Heart left ventricle (tissue), 16 donors: ENCODE measurements at places on chromosomes 7 and 10. TPM values are rescaled to one million over a fixed set of nuclear protein-coding genes. Genes with fewer than 3 reads are reported as not detected.
A peak's percentile ranks its signal among the peaks of the same experiment; 100 is the strongest.

DNA sequence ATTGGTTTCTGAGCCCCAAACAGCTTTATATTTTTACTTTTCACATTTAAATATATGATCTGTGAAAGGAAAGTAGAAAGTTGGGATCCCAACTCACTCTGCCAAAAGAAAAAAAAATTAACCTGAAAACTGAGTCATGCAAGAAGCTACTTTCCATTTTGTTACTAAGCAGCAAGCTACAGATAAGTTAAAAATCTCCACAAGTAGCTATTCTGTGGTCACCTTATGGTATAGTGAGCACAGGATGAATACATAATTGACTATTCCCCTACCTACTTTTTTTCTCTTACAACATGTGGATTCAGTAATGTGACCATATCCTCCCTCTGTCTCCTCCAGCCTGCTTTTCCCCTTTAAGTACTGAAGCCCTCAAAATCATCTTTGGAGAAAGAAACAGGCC lies 30.3 kb upstream of the CREB3L2 start:
- no peak for DNase-seq

GRCh38 chr10:12946372-12946771 lies 55.1 kb downstream of the CCDC3 start:
- no peak for DNase-seq

- peak; percentile 83 for DNase-seq
Observed at GRCh38 chr7:4830176-4830575, 31.7 kb downstream of the PAPOLB start.

GRCh38 chr7:30154111-30154587 lies 19.4 kb downstream of the MTURN start:
- no peak for DNase-seq

DNA sequence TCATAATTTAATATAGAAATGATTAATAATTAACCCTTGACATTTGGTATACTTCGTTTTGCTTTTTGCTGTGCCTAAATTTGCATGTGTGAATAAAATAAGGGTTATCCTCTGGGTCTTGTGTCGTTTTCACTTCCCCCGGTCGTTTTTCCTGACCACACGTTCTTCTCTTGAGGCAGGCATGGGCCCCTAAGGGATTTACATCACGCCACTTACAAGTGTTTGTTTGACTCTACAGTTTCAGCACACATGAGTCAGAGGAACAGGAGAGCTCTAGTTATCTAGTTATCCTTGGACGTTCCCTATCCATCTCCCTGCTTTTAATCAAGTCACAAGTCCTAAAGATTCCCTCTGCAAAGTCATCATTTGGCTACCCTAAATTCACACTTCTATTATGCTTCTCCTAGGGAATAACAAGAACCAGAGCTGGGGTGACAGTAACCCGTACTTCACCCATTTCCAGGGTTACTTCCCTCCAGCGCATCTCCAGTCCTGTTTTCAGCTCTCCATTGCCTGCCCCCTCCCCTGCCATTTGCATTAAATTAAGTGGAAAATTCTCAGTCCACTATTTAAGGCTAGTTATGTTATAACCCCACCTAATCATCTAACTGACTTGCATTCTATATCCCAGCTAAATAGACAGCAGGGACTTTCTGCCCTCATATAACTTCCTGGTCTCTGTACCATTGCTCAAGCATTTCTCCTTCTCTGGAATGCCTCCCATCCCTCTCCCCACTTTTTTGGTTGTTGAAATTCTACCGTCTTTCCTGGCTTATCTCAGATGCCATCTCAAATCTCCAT lies 206.9 kb downstream of the PTEN start:
- DNase-seq, result no peak

DNA sequence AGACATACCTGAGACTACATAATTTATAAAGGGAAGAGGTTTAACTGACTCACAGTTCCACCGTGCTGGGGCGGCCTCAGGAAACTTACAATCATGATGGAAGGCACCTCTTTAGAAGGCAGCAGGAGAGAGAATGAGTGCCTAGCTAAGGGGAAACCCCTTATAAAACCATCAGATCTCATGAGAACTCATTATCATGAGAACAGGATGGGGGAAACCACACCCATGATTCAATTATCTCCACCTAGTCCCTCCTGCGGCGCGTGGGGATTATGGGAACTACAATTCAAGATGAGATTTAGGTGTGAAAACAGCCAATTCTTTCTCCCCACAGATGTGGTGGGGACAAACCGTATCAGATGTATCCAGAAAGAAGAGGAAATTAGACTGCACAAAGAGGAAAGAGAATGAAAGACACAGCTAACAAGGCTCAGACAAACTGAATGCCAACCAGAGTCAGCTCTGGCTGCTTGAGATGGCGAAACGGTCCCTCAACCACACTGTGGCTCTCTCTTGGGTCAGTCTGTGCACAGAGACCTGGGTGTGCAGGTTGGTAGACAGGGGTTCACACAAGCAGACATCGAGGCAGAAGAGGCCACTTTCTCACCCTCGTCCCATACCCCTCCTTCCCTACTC lies 375.6 kb downstream of the SFMBT2 start:
- no peak for DNase-seq

GRCh38 chr10:124322191-124322980 lies 96.3 kb downstream of the OAT start:
- no peak for DNase-seq

DNA sequence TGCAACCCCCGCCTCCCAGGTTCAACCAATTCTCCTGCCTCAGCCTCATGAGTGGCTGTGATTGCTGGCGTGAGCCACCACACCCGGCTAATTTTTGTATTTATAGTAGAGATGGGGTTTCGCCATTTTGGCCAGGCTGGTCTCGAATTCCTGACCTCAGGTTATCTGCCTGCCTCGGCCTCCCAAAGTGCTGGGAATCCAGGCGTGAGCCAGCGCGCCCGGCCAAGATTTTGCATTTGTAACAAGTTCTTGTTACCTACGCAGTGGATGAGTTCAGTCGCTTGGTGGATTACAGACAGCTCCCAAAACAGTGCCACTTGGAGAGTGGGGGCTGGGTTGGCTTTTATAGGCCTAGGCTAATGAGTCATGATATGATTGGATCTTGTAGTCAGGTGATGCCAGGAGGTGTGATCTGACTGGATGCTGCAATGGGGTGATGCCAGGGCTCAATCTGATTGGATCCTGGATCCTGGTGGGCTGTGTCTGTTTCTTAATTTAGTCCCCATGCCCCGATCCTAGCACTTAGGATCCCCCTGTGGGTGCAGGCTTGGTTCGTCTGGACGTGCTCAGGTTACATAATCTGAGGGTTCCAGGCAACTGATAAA lies 20.3 kb downstream of the SBDS start:
- no peak for DNase-seq

- no peak for DNase-seq
Observed at GRCh38 chr7:1555046-1555812, 776 bp downstream of the TMEM184A start.

GRCh38 chr7:40542982-40543741 lies 408.4 kb downstream of the SUGCT start:
- no peak for DNase-seq

GRCh38 chr10:81704596-81704995 lies 170.4 kb upstream of the NRG3 start:
- no peak for DNase-seq

- no peak for DNase-seq
Observed at GRCh38 chr10:111247781-111248389, 171.1 kb downstream of the ADRA2A start.

NPTX2 gene
- 4.6 TPM for polyA plus RNA-seq

MYPN gene
- 107 TPM for polyA plus RNA-seq

AKR1C4 gene
- not detected for polyA plus RNA-seq

PAPOLB gene
- 0.11 TPM for polyA plus RNA-seq

PTF1A gene
- not detected for polyA plus RNA-seq

SLC39A12 gene
- not detected for polyA plus RNA-seq

FAM13C gene
- 1.00 TPM for polyA plus RNA-seq
